ENCODE measurements at places on chromosomes 5 and 9. TPM values are rescaled to one million over a fixed set of nuclear protein-coding genes. Genes with fewer than 3 reads are reported as not detected.

SPATA9 gene
- not detected for total RNA-seq

FREM1 gene
- not detected for total RNA-seq

HACD4 gene
- 11.5 TPM for total RNA-seq

DNA sequence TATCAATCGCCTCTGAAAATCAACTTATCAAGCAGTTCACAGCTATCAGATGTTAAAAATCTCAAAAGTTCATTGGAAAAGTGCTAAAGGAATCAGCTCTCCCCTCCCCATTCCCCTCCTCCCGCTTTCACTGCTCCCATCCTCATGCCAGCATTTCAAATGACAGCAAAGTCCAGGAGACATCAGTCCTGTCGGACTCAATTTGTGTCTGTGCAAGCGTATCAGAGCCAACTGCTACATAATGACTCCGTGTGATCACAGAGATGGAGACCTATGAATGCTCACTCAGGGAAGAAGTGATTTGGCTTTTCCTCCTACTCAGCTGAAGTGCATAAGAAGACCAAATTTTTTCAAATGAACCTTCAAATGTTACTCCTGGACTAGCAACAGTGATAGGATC lies 937.2 kb upstream of the DMAC1 start:
- H3K4me1 ChIP-seq: no peaks in the 10 kb centered on the region
- H3K27me3 ChIP-seq: no peaks in the 10 kb centered on the region
- H3K36me3 ChIP-seq: no peaks in the 10 kb centered on the region
- no peak overlapping the region for H3K27ac ChIP-seq
- no peak for DNase-seq

PDZD2 gene
- 1.4 TPM for total RNA-seq

DNA sequence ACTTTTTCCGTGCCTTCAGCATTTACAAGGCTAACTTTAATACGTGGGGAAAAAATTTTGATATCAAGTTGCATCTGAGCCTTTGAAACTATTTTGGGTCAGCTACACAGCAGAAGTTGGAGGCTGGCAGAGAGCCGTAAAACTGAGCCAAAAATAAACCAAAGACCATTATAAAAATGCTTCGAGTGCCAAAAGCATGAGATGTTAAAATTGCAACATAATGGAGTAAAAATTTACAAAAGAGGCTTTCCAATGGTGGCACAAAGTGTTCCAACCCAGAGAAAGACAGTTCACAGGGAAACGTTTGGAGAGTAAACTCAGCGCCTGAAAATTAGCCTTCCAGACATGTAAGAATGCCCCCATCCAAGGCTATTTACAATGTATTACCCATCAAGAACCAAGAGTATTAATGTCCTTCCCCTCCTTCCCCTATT lies 190.3 kb downstream of the TLE1 start:
- H3K4me1 ChIP-seq: no peaks in the 10 kb centered on the region
- H3K36me3 ChIP-seq: no peaks in the 10 kb centered on the region
- H3K27ac ChIP-seq: no peak overlapping the region
- no peak overlapping the region for H3K4me3 ChIP-seq

DNA sequence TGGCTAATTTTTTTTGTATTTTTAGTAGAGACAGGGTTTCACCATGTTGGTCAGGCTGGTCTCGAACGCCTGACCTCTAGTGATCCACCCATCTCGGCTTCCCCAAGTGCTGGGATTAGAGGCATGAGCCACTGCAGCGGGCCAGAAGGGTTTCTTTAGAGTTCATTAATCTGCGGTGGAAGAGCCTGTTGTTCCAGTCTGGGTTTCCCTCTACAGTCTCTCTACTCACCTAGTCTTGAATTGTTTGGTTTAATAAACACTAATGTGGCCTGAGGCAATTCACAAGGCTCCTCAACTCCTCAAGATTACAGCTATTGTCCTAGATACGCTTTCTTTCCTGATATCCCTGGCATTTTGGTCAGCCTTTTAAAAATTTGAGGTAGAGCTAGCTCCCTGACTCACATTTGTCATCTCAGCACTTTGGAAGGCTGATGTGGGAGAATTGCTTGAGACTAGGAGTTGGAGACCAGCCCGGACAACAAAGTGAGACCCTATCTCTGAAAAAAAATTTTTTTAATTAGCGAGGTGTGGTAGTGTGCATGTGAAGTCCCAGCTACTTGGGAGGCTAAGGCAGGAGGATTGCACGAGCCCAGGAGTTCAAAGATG lies 4.6 kb upstream of the SAR1B start:
- no peaks in the 10 kb centered on the region for H3K27me3 ChIP-seq
- no peaks in the 10 kb centered on the region for H3K36me3 ChIP-seq
- no peak overlapping the region for H3K4me3 ChIP-seq

GRCh38 chr9:91953718-91954117 lies 3.7 kb upstream of the ROR2 start:
- no peak for DNase-seq
- H3K27me3 ChIP-seq: peaks cover 42% of the 10 kb centered on the region
- peaks cover 6% of the 10 kb centered on the region for H3K4me1 ChIP-seq
- no peak overlapping the region for H3K27ac ChIP-seq
- no peak overlapping the region for H3K4me3 ChIP-seq
- no peaks in the 10 kb centered on the region for H3K36me3 ChIP-seq

GRCh38 chr5:89712134-89712700 lies 697.3 kb downstream of the CETN3 start:
- no peak overlapping the region for H3K4me3 ChIP-seq
- no peaks in the 10 kb centered on the region for H3K27me3 ChIP-seq
- no peaks in the 10 kb centered on the region for H3K36me3 ChIP-seq
- H3K4me1 ChIP-seq: no peaks in the 10 kb centered on the region
- no peak overlapping the region for H3K27ac ChIP-seq

GDNF gene
- total RNA-seq: not detected

GRCh38 chr9:77648234-77649108 lies at the start of gene GNA14:
TSS of gene GNA14 (minus strand) at chr9:77648322. CDS start at chr9:77647793, 529 bp downstream.
- peaks cover 21% of the 10 kb centered on the region for H3K4me1 ChIP-seq
- H3K36me3 ChIP-seq: no peaks in the 10 kb centered on the region
- peaks cover 19% of the 10 kb centered on the region for H3K27me3 ChIP-seq
- H3K4me3 ChIP-seq: peak within 1 kb of the TSS; percentile 25

- H3K27me3 ChIP-seq: peaks cover 3% of the 10 kb centered on the region
- no peaks in the 10 kb centered on the region for H3K4me1 ChIP-seq
- DNase-seq: no peak
- H3K27ac ChIP-seq: no peak overlapping the region
- H3K36me3 ChIP-seq: no peaks in the 10 kb centered on the region
- no peak overlapping the region for H3K4me3 ChIP-seq
These were observed 166.3 kb upstream of the ZNF608 start for GRCh38 chr5:124912638-124913328.

DNA sequence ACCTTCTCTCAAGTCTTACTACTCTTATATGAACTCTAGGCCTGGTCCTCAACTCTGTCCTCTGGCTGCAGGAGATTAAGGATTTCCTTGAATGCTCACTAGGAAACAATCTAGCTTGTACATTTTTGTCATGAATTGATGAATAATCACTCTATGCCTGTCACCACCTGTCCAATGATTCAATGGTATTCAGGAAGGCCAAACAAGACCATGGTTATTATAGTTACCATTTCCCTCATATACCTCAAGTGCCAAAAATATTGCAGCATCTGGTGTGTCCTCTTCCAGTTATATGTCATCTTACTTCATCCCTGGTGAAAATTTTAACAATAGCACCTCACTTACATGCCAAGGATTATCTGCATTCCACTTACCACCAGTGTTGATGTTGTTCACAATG lies 179.0 kb upstream of the MOCS2 start:
- H3K27me3 ChIP-seq: peaks cover 8% of the 10 kb centered on the region
- no peaks in the 10 kb centered on the region for H3K4me1 ChIP-seq
- no peak overlapping the region for H3K27ac ChIP-seq
- no peak for DNase-seq

ANKDD1B gene
- total RNA-seq: 0.75 TPM

OBP2B gene
- total RNA-seq: not detected

MRPS30 gene
- 59.9 TPM for total RNA-seq

DNA sequence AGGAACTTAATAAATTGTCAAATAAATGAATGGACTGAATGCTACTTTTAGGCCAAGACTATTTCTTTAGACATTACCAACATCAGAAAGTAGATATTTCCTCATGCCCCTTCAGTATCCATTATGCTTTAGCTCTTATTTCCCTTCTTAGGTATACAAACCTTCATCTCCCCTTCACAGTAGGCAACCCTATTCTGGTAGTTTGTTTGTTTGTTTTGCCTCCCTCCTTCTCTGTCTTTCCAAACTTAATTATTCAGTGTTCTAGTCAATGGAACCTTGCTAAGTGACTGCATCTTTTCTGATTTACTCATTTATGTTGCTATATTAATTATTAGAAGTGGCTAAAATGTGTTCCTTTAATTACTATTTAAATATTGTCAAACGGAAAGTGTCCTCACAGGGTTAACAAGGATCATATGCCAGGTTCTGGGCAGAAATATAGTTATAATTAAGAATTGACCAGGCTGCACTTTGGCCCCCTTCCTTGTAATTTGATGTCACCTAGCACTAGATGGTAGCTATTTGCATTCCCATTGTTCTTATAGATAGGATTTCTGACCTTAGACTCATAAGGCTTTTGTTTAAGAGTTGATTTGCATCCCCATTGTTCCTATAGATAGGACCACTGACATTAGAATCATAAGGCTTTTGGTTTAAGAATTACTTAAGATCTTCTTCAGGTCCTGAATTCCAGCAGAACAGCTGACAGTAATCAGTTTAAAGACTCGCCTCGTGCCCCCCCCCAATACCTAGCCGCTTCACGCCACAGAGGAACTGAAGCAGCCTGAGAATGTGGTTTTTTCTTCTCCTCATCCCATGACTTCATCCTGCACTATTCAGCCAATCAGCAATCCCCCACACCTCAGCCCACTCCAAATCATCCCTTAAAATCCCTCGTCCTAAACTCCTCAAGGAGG lies 84.4 kb upstream of the NUDT12 start:
- no peaks in the 10 kb centered on the region for H3K36me3 ChIP-seq
- no peaks in the 10 kb centered on the region for H3K27me3 ChIP-seq
- no peaks in the 10 kb centered on the region for H3K4me1 ChIP-seq
- no peak overlapping the region for H3K27ac ChIP-seq
- H3K4me3 ChIP-seq: no peak overlapping the region

CORO2A gene
- total RNA-seq: 10.0 TPM

- H3K4me3 ChIP-seq: peak overlapping the region; percentile 29
- H3K36me3 ChIP-seq: peaks cover 2% of the 10 kb centered on the region
- H3K27ac ChIP-seq: no peak overlapping the region
These were observed 223.6 kb downstream of the AOPEP start for GRCh38 chr9:94950040-94950578.

- peaks cover 3% of the 10 kb centered on the region for H3K4me1 ChIP-seq
- no peak overlapping the region for H3K4me3 ChIP-seq
- H3K27ac ChIP-seq: no peak overlapping the region
- no peaks in the 10 kb centered on the region for H3K27me3 ChIP-seq
These were observed 304.0 kb downstream of the PJA2 start for GRCh38 chr5:109105631-109106267.

PFN3 gene
- total RNA-seq: not detected

- H3K4me1 ChIP-seq: peaks cover 37% of the 10 kb centered on the region
- DNase-seq: no peak
- H3K27ac ChIP-seq: peak overlapping the region; percentile 48
These were observed 2.2 kb upstream of the PCYOX1L start for GRCh38 chr5:149355688-149356087.

GRCh38 chr9:28735738-28736342 lies 1162.6 kb upstream of the C9orf72 start:
- H3K4me1 ChIP-seq: no peaks in the 10 kb centered on the region
- DNase-seq: no peak
- H3K4me3 ChIP-seq: no peak overlapping the region

DNA sequence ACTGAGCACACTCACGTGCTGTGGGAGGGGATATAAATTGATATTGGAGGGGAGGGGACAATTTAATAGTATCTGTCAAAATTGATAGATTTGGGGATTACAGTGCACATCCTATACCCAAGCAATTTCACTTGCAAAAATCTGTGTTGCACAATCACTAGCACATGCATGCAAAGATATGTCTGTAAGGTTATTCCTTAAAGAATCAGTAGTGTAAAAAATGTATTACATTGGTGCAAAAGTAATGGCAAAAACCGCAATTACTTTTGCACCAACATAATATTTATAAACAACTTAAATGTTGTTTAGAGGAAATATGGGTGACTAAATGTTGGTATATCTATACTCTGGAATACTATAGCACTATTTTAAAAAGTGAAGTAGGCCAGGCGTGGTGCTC lies 108.7 kb downstream of the LHX2 start:
- peaks cover 70% of the 10 kb centered on the region for H3K27me3 ChIP-seq
- H3K27ac ChIP-seq: no peak overlapping the region
- H3K36me3 ChIP-seq: no peaks in the 10 kb centered on the region

DNA sequence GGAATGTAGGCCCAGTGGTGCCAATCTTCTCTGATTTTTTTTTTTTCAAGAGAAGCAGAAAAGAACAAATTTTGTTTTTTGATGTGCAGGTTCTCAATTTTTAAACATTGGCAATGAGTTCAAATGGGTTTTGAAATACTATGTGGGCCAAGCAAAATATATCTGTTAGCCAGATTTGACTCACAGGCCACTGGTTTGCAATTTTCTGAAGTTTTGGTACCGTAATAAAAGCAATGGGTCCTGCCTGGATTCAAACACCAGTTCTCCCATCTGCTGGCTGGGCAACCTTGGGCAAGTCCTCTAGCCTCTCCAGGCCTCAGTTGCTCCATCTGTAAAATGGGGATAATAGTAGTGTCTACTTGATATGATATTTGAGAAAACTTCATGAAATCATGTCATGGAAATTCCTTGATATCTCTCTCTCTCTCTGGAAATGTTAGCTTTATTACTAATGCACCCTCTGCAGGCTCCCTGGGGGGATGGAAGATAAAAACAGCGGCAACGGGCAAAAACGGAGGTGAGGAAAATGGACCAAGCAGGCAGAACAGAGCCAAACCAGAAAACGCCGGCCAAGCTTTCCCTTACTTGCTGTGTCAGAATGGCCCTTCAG lies 63.4 kb downstream of the SMIM23 start:
- no peaks in the 10 kb centered on the region for H3K36me3 ChIP-seq
- H3K4me1 ChIP-seq: no peaks in the 10 kb centered on the region
- no peak overlapping the region for H3K4me3 ChIP-seq
- H3K27me3 ChIP-seq: no peaks in the 10 kb centered on the region

- H3K36me3 ChIP-seq: peaks cover 7% of the 10 kb centered on the region
- H3K4me3 ChIP-seq: no peak overlapping the region
- H3K27ac ChIP-seq: no peak overlapping the region
- DNase-seq: no peak
- no peaks in the 10 kb centered on the region for H3K4me1 ChIP-seq
These were observed 7.8 kb upstream of the SOX30 start for GRCh38 chr5:157659868-157660660.

DNA sequence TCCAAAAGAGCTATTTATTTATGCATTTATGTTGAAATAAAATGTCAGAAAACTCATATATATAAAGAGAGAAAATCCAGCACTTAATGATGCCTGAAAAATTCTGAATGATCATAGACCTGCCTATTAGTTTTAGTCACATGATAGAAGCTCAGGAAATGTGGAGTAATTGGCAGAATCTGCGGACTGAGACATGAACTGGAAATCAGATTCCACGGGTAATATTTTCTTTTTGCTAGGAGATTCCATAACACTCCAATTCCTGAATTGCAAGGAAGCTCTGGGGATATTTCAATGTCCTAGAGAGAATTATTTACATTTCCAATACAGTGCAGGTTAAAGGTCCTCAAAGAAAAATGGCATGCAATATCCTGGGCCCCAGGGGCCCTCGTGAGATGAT lies 778.8 kb downstream of the SEMA5A start:
- no peak for DNase-seq
- no peak overlapping the region for H3K4me3 ChIP-seq
- no peaks in the 10 kb centered on the region for H3K27me3 ChIP-seq
- no peak overlapping the region for H3K27ac ChIP-seq
- H3K36me3 ChIP-seq: no peaks in the 10 kb centered on the region
